ENCODE measurements at places on chromosomes 6 and 20. TPM values are rescaled to one million over a fixed set of nuclear protein-coding genes. Genes with fewer than 3 reads are reported as not detected.

- H3K4me3 ChIP-seq, result no peak overlapping the region
- peaks cover 5% of the 10 kb centered on the region for H3K27me3 ChIP-seq
- H3K27ac ChIP-seq, result no peak overlapping the region
- no peak for DNase-seq
- H3K4me1 ChIP-seq, result no peaks in the 10 kb centered on the region
Measured at GRCh38 chr6:96279084-96279483, 242.5 kb upstream of the UFL1 start.

- no peak overlapping the region for H3K27ac ChIP-seq
- no peaks in the 10 kb centered on the region for H3K36me3 ChIP-seq
- no peak overlapping the region for H3K4me3 ChIP-seq
- DNase-seq, result no peak
- no peaks in the 10 kb centered on the region for H3K27me3 ChIP-seq
- peaks cover 19% of the 10 kb centered on the region for H3K4me1 ChIP-seq
Measured at GRCh38 chr6:154252678-154253077, 103.9 kb downstream of the IPCEF1 start.

DNA sequence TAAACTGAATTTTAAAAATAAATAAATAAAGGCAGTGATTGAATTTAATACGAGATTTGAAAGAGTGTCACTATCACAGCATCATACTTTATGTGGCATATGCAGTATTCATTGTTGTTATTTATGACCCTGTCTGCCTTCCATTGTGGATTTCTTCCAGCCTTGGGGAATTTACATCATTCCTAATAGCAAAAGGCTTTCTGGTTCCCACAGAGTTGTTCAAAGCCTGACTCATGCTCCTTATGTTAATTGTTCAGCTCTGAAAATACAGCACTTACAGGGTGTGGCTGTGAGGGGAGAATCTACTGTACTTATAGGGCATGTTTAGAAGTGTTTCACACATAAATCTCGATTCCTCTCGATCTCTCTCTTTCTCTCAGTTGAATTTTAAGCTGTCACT, 54.4 kb downstream of the JAG1 start:
- no peaks in the 10 kb centered on the region for H3K4me1 ChIP-seq
- H3K4me3 ChIP-seq, result no peak overlapping the region
- no peak for DNase-seq
- peaks cover 7% of the 10 kb centered on the region for H3K36me3 ChIP-seq

DNA sequence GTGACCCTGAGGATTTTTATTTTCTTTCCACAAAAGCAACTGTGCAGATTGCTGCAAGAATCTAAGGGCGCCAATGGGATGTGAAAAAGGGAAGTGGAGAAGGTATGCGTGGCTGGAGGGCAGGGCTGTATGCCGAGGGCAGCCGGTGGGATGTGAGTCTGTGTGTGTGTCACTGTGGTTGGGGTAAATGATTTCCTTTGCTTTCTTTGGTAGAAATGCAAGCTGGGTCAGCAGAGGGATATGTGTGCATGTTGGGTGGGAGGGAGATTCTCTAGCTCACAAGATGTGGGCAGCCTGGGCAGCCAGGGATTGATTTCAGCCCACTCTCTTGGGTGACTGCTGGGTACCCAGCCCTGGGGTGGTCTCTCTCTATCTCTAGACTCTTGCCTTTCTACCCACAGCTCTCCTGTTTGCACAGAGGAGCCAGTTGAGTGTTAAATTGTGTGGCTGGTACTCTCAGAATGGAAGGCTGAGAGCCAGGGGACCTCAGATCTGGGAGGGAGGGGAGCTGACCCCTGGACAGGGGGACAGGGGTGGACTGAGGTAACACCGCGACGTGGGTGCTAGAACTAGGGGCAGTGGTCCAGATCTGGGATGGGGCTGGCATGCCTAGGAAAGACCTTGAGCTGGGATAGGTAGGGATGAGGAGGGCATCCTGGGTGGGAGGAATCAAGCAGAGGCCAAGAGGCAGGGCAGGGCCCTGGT, 136.8 kb upstream of the RNF24 start:
- DNase-seq, result no peak
- peaks cover 23% of the 10 kb centered on the region for H3K27me3 ChIP-seq
- peaks cover 18% of the 10 kb centered on the region for H3K4me1 ChIP-seq
- no peak overlapping the region for H3K4me3 ChIP-seq

DNA sequence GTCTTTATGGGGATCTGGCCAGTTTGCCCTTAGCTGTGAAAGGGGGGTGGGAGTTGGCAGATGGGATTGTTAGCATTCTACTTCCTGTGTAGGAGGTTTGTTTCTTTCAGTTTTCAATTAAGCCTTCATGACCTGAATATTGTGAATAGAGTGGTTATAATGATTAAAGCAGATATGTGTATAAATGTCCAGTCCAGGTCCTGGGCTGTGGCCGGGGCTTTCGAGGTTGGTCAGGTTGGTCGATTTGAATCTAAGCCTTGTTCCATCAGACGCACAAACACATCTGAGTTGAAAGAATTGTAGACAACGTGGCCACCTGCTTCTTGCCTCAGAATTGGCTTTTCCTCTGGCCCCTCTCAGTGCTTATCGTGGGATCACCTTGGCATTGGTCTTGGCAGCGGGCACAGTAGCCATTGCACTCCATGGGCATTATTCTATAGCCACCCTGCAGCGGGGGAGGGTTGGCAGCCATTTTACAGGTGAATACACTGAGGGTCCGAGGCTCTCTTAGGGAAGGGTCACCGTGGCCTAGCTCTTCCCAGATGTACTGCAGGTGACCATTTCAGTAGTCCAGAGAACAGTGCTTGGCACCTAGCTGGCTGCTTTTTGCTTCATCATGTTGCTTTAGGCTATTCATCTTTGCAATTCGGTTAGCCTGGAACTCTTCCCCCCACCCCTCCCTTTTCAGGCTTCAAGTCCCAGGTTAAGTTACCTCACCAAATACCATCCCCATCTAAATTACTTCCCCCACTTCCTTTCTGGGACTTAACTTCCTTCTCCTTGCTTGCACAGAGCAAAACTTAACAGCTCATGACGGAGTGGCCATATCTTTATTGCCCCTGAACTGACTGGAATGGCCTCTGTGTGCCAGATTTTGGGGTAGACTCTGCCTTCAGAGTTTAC, 1.1 kb downstream of the RNF114 start:
- peaks cover 45% of the 10 kb centered on the region for H3K4me1 ChIP-seq
- H3K27ac ChIP-seq, result peak overlapping the region; percentile 93
- peaks cover 2% of the 10 kb centered on the region for H3K36me3 ChIP-seq

The PSMB9 gene
- 121 TPM for total RNA-seq

The ZC3H12D gene
- total RNA-seq, result 248 TPM

The CRIP3 gene
- 1.3 TPM for total RNA-seq

GRCh38 chr6:10448096-10448495, 33.2 kb upstream of the TFAP2A start:
- no peaks in the 10 kb centered on the region for H3K36me3 ChIP-seq
- no peak overlapping the region for H3K4me3 ChIP-seq
- no peak overlapping the region for H3K27ac ChIP-seq
- no peak for DNase-seq
- peaks cover 55% of the 10 kb centered on the region for H3K27me3 ChIP-seq

DNA sequence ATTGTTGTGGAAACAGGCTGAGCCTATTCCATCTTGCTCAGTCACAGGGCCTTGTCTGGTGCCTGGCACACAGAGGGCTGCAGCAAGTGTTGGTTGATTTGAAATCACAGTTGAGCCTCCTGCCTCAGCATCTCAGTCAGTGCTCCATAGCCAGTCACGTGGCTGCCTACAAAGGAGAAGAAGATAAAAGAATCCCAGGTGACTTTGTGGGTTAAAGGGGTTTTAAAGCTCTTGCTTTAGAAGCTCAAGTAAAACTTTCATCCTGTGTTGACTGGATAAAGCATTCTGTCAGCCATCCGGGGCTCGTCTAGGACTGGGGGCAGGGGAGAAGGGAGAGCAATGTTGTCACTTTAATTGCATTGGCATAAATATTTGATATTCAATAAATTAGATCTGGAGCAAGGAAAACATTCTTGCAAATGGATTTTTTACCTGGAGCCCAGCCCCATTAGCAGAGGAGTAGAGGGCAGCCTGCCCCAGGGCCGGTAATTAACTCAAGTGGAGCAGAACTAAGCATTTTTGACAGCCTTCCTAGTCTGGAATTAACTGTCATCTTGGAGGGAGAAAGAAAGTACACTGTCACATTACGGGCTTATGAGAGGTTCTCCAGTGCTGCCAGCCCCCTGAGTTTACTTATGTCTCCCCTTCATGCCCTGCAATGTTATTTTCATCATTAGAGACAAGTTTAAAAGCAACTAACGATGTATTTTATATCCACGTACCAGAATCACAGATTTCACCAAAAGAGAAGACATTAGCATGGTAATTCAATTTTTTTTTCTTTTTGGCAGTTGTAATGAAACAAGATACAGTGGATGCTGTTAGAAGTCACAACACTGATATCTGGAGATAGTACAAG, 71.7 kb upstream of the GTSF1L start:
- no peak for DNase-seq
- H3K27ac ChIP-seq, result no peak overlapping the region
- H3K4me1 ChIP-seq, result no peaks in the 10 kb centered on the region
- peaks cover 6% of the 10 kb centered on the region for H3K27me3 ChIP-seq
- no peaks in the 10 kb centered on the region for H3K36me3 ChIP-seq

- H3K27ac ChIP-seq, result no peak overlapping the region
- peaks cover 3% of the 10 kb centered on the region for H3K36me3 ChIP-seq
- DNase-seq, result no peak
- peaks cover 7% of the 10 kb centered on the region for H3K27me3 ChIP-seq
Measured at GRCh38 chr6:143901885-143902750, 37.8 kb downstream of the ZC2HC1B start.

The GSTA1 gene
- 0.63 TPM for total RNA-seq

DNA sequence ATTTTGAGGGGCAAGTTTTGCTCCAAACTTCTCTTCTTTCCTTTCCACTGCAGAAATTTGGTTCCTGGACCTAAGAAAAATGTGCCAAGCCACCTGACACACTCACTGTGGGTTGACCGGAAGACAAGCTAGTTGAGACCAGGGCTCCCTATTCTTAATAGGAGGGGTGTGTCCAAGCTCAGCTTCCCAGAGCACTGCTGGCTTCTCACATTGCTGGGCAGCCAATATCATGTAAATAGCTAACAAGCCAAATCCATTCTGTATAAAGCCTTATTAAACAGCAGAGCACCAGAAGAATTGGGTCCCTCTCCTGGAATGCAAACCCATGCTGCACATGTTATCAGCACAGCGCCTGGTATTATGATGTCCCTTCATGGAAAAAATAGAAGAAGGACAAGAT, 17.0 kb upstream of the SAMD3 start:
- no peaks in the 10 kb centered on the region for H3K27me3 ChIP-seq
- no peak overlapping the region for H3K27ac ChIP-seq
- no peak overlapping the region for H3K4me3 ChIP-seq
- no peaks in the 10 kb centered on the region for H3K4me1 ChIP-seq

DNA sequence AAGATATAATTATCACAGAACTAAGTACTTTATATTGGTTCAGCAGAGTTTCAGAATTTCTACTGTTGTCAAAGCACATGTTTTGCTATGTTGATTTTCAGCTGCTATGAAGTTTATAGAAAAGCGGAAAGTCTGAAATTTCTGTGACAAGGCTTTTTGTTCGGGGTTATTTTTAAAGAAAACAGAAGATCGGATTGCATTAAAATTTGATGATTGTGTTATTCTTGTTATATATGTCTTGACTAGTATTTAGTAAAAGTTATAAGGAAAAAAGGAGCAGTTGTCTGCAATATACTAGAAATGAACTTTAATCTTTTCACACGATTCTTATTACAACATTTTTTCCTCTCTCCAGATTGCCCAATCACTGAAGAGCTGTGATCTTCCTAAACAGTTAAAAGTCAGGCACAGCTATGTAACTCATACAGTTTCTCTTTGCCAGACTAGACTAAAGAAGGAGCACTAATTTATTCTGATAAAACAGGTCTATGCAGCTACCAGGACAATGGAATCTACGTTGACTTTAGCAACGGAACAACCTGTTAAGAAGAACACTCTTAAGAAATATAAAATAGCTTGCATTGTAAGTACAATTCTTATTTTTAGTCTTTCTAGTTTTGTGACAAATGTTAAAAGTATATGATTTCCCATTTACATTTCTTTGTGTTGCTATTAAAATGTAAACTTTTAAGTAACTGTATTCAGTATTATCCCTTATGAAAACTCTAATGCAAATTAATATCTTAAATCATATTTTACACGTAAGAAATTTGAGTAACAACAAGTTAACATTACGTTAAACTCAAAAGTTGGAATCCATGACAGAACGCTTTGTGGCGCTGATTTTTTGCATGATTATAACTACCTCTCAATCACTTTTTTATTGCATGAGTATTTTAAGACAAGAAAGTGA, at the start of gene ENPP3:
TSS of gene ENPP3 (plus strand) at position 423 of the 913 bp plus-strand sequence. CDS start at position 506, 83 bp downstream.
- H3K27ac ChIP-seq, result no peak within 1 kb of the TSS
- H3K27me3 ChIP-seq, result no peaks in the 10 kb centered on the region
- peaks cover 4% of the 10 kb centered on the region for H3K4me1 ChIP-seq
- H3K36me3 ChIP-seq, result peaks cover 4% of the 10 kb centered on the region
- DNase-seq, result no peak
